Activated CD4-positive, alpha-beta T cell treated with anti-CD3 and anti-CD28 coated beads, Interleukin-2, amount 50 U/mL, for 48 hours (primary cell): ENCODE measurements at places on chromosomes 1 and 21.

- no peak for DNase-seq
Observed at GRCh38 chr1:101105877-101106276, 80.3 kb upstream of the DPH5 start.

DNA sequence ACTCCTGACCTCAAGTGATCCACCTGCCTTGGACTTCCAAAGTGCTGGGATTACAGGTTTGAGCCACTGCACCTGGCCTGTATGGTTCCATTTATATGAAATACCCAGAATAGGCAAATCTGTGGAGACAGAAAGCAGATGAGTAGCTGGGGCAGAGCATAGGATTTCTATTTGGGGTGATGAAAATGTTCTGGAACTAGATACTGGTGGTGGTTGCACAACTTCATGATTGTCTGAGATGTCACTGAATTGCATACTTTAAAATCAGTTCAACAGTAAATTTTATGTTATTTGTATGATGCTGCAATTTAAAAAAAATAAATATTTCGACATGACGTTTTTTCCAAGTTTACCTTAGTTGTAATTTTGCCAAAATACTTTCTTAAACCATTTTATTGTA, 23.9 kb downstream of the ITSN1 start:
- no peak for DNase-seq

- peak; percentile 60 for DNase-seq
Observed at GRCh38 chr1:24928689-24929397, 1.2 kb downstream of the RUNX3 start.

GRCh38 chr1:29396438-29397255, 160.3 kb downstream of the PTPRU start:
- no peak for DNase-seq

- no peak for DNase-seq
Observed at GRCh38 chr1:12446593-12446992, 171.4 kb downstream of the DHRS3 start.

- DNase-seq = no peak
Observed at GRCh38 chr1:157161901-157162300, 23.7 kb upstream of the ETV3 start.

DNA sequence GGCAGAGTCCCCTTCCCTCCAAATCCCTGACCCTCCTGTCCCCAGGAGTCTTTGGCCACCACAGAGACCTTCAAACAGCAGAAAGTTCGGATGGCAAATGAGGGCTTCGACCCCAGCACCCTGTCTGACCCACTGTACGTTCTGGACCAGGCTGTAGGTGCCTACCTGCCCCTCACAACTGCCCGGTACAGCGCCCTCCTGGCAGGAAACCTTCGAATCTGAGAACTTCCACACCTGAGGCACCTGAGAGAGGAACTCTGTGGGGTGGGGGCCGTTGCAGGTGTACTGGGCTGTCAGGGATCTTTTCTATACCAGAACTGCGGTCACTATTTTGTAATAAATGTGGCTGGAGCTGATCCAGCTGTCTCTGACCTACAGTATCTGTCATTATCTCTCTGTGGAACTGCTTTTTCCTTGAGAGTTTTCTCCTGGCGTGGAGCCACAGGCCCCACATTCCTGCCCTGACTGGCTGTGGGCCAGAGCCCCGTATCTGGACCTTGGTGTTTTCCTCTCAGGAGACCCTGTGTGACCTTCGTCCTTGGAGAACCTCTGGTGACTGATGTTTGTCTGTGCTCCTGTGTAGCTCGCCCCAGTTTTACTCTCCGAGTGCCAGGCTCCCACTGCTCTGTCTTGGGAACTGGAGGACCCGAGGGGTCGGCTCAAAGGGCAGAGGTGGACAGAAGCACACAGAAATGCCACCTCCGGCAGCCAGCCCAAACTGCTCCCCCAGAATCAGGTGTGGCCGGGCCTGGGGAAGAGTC, 4.8 kb downstream of the SLC27A3 start:
- DNase-seq = no peak

DNA sequence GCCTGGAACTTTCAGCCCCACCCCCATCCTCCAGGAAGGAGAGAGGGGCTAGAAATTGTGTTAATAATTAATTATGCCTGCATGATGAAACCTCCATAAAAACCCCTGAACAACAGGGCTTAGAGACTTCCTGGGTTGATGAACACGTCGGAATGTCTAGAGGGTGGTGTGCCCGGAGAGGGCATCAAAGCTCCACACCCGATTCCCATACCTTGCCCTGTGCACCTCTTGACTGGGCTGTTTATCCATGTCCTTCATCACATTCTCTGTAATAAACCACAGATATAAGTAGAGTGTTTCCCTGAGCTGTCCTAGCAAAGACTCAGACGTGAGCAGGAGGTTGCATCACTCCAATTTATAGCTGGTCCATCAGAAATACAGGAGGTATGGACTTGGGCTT, 624.0 kb downstream of the NPHP4 start:
- DNase-seq = no peak

GRCh38 chr1:2257245-2257627, 29.1 kb downstream of the SKI start:
- no peak for DNase-seq

DNA sequence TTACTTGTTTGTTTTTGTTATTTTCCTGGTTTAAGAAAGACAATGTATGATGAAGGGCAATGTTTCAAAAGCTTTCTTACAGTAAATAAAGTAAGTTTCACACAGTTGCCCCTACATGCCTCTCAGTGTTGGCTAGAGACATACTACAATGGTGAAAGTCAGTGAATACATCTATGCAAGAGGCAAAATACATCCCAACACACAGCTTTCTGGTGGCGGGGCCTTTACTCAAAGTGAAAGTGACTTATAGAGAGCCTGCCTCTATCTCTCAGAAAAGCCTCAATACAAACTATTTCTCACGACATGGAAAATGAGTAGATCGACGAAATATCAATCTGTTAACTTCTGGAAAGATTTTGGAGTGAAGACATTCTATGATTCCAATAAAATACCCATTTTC, 122.3 kb downstream of the SLC30A10 start:
- no peak for DNase-seq

GRCh38 chr1:241163363-241163762, 193.6 kb downstream of the RGS7 start:
- no peak for DNase-seq

GRCh38 chr1:109307274-109308021, 637 bp upstream of the MYBPHL start:
- DNase-seq = no peak

DNA sequence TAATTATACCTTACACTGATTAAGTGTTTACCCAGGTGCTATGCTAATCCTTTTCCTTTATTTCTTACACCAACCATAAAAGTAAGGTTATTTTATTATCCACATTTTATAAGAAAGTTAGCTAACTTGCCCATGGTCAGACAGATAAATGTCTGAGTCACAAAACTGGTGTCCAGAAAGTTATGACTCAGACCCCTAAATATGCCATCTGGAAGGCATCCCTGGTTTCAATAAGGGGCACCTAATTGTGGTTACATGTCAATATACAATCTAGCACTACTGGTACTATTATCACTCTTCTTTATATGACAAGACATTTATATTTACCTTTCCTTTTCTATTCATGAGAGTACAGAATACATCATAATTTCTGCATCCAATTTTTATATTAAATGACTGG, 496.5 kb upstream of the ADGRL2 start:
- no peak for DNase-seq

DNA sequence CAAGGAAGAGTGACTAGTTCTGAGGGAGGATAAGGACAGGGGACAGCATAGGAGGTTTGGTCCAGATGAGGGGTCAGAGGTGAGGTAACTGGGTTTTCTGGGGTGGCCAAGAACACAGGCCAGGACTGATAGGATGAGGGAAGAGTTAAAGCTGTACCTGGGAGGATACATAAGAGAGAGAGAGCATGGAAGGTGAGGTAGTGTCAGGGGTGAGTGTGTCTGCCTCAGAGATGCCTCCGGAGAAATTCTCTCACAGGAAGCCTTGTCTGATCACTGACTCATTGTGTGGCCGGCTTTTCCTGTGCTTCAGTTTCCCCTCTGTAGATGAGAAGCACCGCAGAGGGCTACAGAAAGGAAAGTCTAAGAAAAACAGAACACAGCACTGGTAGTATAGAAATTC, 40.2 kb downstream of the FASLG start:
- peak; percentile 63 for DNase-seq

DNA sequence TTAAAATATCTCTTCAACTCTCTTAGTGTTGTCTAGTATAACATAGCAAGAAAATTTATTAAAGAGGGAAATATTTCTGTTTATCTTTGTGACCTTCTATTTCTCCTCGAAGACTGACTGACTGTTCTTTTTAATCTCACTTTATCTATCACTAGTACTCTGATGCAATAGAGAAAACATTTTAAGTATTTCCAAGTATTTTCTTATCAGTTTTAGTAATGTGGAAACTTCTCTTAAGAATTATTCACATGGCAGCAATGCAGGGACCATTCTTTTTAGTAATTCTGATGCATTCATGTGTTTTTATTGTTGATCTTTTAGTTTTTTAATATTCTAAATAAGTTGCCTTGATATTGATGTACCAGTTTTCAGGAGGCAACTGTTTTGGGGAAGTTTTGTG, 115.7 kb downstream of the NEK7 start:
- no peak for DNase-seq

DNA sequence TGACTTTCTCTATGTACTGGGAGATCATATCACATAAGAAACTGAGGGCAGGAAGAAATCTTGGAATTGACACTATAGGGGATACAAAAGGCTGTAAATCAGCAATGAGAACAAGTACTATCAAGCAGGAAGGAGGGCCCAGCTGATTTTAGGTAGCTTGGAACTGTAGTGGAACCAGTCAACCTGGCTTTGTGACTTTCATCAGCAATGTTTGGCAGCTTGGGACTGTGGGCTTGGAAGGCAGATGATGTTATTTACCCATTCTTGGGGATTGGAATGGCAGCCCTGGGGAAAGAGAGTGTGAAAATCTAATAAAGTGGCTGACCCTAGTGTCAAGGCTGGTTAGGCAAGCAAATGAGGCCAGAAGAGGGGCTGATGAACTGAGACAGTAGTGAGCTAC, 1073.3 kb downstream of the ADGRL2 start:
- DNase-seq = no peak

DNA sequence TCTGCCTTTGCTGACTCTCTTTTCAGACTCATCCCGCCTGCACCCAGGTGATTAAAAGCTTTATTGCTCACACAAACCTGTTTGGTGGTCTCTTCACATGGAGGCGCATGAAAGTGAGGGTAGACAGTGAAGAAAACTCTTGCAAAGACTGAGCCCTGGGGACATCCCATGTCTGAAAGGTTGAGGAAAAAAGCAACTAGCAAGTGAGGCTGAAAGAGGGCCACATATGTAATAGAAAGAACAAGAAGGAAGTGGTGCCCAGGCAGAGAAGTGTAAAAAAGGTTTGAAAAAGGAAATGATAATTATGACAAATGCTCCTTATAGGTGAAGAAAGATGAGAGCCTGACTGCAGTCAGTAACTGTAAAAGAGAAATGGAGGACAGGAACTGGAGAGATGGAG, 115.9 kb upstream of the NEK7 start:
- no peak for DNase-seq

DNA sequence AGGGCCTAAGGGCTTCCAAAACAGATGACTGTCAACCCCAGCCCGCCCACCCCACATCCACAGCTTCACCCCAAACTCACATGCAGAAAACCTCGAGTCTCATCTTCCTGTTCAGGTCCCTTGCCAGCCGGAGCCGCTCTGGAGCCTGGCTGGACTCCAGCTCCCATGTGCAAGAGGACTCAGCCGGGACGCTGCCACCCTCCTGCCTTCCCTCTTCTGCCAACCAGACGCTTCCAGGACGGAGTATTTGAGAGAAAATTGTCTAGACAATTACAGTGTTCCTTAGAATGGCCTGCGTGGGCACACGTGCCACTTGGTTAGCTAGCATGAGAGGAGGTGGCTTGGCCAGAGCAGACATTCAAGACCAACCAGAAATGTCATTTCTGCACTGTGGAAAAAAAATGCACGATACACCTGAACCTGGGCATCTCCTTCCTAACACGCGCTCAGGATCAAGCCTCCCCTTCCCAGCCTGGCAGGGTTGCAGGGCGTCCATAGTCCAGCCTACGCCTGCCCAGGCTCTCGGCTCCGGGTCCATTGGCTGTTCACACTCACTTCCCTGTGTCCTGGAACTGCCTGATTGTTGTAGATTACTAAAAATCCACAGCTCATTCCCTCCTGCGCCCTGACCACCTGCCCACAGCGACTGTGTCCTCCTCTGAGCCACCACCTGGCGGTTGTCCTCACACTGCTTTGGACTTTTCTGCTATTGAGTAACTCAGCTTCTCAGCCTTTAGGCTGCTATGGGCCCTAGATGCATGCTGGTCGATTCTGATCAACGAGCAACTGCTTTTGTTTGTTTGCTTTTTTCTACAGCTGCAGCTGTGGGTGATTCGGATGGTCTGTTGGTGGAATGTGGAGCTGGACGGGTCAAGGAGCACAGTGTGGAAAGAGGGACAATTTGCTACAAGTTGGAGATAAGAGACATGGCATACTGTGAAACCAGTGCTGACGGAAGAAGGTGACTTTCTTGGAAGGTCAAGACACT, at the start of gene CLDN14:
TSS of gene CLDN14 (minus strand) at position 708 of the 988 bp plus-strand sequence. CDS start 18,427 bp downstream, outside the sequence.
- DNase-seq = no peak

DNA sequence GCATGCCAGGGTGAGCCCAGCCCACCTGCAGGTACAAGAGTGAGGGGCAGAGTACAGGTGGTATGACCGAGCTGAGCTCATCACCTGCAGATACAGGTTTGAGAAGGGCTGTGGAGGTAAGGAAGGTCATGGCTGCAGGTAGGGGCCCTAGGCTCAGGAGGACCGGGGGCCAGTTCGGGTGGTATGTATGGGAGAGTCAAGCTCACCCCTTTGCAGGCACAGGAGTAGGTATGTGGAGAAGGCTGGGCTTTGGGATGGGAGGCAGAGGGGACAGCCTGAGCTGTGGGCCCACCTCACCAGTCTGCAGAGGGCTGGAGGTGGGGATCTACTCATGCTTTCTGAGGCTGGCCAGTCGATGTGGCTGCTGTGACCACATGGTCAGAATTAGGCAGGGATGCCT, 17.2 kb downstream of the PODN start:
- no peak for DNase-seq
